Activated CD8-positive, alpha-beta T cell treated with anti-CD3 and anti-CD28 coated beads for 36 hours (primary cell): ENCODE measurements at places on chromosomes 16 and 17.
A peak's percentile ranks its signal among the peaks of the same experiment; 100 is the strongest.

GRCh38 chr16:82541103-82541502 is 85.7 kb upstream of the CDH13 start:
- DNase-seq, result no peak

GRCh38 chr16:58086381-58087208 is 42.6 kb downstream of the CFAP20 start:
- no peak for DNase-seq

- DNase-seq, result peak; percentile 91
Observed at GRCh38 chr17:77666881-77667395, 291.6 kb upstream of the TNRC6C start.

GRCh38 chr17:29723278-29724047 is 100.8 kb upstream of the CORO6 start:
- DNase-seq, result peak; percentile 36

DNA sequence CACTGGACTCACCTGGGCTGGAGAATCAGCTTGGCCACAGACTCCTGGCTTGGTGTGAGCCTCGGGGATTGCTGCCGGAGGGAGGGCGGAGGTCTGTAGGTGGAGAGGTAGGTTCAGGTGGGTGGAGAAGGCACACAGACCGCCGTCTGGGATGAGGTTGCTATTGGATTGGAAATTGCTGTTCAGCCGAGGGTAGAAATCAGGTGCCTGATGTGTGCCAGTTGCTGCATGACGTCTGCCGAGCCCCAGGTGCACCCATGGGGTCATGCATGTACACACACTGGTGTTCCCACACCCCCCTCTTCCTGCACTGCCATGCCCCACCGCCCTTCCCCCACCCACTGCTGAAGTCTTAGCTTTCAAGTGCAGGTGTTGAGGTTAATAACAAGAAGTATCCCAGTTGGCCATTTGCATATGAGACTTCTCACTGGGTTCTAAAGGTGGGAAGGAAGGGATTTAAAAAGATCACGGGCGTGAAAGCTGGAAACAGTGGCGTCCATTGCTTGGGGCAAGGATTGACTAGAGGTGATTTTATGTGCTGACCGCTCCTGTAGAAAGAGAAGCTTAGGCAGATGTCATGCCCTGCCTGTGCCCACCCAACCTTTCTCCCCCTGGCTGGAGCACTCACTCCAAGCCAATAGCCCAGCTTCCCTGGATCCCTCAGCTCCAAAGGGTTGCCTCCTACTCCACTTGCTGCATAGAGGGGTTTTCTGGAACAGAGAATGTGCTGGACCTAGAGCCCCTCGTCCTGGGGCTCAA is 193.6 kb downstream of the CCDC182 start:
- DNase-seq, result peak; percentile 35

DNA sequence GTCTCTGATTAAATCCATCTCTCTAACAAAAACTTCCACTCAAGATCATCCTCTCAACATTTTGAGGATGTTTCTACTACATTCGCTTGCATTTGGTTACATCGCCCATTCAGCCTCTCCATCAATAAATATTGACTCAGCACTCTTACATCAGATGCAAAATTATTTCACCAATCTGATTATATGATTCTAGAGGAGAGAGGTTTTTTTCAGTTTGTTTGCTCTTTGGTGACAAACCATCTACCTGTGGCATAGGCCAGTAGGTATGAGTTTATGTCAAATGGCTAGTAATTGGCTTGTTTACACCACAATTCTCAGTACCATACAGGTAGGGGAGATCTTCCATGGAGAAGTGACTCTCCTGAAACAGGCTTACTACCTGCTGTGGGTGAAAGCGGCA is 52.3 kb downstream of the TOX3 start:
- DNase-seq, result no peak

GRCh38 chr16:57087003-57087402 is 5.4 kb upstream of the CPNE2 start:
- DNase-seq, result no peak

- DNase-seq, result no peak
Observed at GRCh38 chr16:76583945-76584344, 306.7 kb downstream of the CNTNAP4 start.

DNA sequence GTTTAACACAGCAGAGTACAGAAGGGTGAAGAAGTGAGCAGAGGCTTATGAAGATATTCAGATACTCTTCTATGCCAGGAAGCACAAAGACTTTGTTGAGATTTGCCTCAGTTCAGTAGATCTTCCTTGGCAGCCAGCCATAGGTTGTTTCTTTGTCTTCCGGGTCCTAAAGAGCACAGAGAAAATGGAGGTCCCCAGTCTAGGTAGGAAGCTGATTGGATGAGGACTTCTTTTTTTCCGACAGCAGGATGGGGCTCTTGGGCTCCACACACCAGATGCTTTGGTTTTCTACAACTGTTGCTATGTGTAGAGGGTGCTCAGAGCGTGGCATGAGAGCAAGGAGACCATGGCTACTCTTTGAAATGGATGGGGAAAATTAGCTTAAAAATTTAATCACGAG is 8.3 kb upstream of the CDC6 start:
- DNase-seq, result no peak

- no peak for DNase-seq
Observed at GRCh38 chr17:46851029-46851741, at the start of gene WNT9B. WNT9B (plus strand) TSS chr17:46851583; CDS start chr17:46851639, 56 bp downstream.

DNA sequence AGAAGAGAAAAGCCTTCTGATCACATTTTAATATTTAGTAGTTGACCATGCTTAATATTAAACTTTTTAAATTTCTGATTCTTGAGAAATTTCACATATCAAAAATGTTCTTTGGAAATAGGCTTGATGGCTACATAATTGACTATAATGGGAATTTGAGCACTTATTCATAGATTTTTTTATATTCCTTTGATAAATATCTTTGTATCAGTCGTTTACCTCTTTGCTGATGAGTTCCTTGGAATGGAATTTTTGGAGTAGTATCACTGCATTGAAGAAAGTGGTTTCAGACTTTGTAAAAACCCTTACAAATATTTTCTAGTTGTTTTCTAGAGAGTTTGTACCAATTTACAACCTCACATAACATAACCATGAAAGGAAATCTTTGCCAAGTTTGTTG is 14.7 kb downstream of the DNAAF1 start:
- DNase-seq, result no peak

- no peak for DNase-seq
Observed at GRCh38 chr17:50359998-50360461, 13.0 kb downstream of the MRPL27 start.

GRCh38 chr16:82653550-82654511 is 27.1 kb downstream of the CDH13 start:
- DNase-seq, result peak; percentile 71

DNA sequence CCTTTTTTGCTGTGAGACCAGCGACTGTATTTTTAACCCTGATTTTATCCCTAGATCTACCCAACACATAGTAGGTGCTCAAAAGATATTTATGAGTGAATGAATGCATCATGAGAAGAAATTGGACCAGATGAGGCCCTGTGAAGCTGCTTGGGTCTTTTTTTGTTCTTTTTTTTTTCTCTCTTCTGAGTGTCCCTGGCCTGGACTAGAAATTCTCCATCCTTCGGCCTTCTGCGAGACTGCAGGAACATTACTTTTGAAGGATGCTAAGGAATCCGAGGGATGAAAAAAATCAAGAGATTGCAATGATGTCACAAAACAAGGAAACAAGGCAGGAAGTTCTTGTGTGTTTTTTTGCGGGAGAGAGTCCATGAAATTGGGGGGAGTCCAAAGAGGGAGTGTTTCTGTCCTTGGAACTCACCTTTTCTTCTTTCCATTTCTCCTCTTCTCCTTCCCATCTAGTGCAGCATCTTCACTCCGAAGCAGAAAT is 560 bp upstream of the RUSF1 start:
- DNase-seq, result no peak

DNA sequence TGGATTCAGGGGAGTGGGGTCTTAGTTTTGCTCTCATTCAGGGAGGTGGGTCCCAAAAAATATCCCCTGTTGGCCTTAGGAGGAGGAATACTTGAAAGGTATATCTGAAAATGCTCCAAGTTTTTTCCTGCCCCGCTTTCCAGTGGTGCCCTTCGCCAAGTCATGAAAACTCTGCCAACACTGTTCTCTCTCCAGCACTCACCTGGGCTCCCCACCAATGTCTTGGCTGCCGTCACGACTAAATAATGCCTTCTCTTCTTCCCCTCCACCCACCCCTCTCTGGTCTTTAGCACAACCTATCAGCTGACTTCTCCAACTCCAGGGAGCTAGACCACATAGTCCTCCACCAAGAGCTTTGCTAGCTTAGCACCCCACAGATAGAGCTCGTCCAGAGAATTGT is 30.6 kb downstream of the ZFHX3 start:
- DNase-seq, result no peak

- no peak for DNase-seq
Observed at GRCh38 chr17:75806822-75807500, 22.4 kb downstream of the UNK start.

DNA sequence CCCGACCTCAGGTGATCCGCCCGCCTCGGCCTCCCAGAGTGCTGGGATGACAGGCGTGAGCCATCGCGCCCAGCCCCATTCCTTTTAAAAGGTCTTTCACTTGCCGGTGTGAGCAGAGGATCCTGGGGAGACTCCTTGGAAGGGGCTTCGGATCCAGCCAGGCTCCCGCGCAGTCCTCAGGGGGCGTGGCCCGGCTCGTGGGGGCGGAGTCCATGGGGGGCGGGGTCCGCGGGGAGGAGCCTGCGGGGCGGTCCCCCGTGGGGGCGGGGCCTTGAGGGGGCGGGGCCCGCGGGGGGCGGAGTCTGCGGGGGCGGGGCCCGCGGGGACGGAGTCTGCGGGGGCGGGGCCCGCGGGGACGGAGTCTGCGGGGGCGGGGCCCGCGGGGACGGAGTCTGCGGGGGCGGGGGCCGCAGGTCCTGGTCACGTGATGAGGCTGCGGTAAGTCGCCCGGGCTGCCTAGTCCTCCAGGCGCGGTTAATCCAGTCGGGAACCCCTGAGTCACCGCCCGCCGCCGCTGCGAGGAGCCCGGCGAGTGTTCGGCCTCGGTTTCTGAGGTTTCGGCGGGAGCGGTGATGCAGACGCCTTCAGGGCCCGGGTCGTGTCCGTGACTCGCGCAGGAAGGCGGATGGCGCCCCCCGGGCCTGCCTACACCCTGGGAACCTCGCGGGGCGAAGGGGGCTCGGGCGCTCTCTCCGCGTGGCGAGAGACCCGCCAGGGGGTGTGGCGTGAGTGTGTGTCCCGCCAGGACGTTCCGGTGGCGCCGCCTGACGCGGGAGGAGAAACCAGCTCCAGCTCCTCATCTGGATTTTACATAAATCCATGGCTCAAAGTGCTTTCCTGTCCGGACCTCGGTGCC is 23.6 kb upstream of the ABR start:
- peak; percentile 59 for DNase-seq

GRCh38 chr17:75102385-75102821 is 7.4 kb upstream of the ARMC7 start:
- no peak for DNase-seq

- peak; percentile 80 for DNase-seq
Observed at GRCh38 chr17:39235555-39236449, 10.1 kb upstream of the STAC2 start.

DNA sequence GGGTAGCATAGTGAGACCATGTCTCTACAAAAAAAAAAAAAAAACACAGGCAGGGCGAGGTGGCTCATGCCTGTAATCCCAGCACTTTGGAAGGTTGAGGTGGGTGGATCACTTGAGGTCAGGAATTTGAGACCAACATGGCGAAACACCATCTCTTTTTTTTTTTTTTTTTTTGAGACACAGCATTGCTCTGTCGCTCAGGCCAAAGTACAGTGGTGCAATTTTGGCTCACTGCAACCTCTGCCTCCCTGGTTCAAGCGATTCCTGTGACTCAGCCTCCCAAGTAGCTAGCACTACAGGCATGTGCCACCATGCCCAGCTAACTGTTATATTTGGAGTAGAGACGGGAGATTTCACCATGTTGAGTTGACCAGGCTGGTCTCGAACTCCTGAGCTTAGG is 5.1 kb downstream of the RAMP2 start:
- no peak for DNase-seq

DNA sequence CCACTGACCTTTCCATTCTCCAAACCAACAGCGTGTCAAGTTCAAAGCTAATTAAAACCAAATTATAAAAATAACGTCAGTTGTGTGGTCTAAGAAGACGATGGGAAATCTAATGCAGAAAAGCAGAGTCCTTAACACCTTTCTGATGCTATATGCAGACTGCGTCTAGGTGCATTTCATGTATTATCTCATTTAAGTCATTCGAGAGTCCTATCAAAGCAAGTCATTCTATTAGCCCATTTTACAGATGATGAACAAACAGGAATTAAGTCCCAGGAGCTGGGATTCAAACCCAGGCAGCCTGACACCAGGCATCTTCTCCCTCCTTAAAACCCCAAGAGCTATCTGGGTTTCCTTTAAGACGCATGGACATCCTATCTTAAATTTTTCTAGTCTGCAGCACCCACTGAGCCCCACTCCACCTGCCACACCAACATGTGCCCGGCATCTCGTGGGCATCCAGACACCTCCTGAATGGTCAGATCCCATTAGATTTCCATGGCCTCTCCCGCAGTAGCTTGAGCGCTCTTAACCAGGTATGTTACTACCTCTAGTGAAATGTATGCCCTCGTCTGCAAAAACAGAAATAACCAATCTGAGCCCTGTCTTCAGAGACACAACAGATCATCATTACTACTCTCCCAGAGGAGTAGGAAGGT is 115.1 kb downstream of the ZFHX3 start:
- DNase-seq, result no peak

DNA sequence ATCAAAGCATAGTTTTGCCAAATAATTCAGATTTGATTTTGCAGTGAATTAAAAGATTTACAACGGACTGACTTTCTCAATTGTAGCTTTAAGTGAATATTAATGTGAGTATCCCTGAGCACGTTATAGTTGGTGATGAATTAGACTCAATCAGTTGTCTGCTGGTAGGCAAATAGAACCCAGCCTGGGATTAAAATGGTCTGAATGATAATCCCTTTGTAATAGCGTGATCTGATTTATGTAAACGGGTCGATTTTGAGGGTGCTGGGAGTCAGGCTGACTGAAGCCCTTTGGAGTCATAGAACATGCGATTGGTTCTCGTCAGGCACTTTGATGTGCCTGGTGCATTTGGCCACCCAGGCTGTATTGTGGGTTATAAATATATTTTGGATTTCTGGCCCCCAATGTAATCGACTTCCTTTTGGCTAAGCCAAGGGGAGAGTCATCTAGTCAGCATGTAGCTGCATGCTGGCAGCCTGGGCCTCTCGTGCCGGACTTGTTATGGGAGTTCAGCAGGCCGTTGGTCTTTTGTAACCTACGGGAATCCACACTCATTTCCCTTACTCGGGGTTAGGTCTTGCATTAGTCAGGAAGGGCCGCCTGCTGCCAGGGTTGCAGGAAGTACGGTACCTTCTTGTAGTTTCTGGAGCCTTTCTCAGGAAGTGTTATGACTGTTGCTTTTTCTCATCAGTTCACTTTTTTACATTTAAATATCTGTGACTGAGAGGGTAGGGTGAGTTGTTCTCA is 5.4 kb downstream of the PGS1 start:
- DNase-seq, result peak; percentile 78
